ENCODE measurements at places on chromosomes 12 and 14. TPM values are rescaled to one million over a fixed set of nuclear protein-coding genes. Genes with fewer than 3 reads are reported as not detected.

The LARP4 gene
- total RNA-seq = 44.5 TPM

The PRPH gene
- not detected for total RNA-seq

The PLEK2 gene
- 8.9 TPM for total RNA-seq

The ANKLE2 gene
- total RNA-seq = 78.0 TPM

The PPP1R1A gene
- not detected for total RNA-seq

The NANOG gene
- total RNA-seq = not detected

The DUSP16 gene
- 7.4 TPM for total RNA-seq

The LAG3 gene
- not detected for total RNA-seq

The SERPINA3 gene
- total RNA-seq = 4.6 TPM

The GCH1 gene
- 1.6 TPM for total RNA-seq

The TSPAN19 gene
- not detected for total RNA-seq

The KRT80 gene
- total RNA-seq = 0.83 TPM

The SUOX gene
- total RNA-seq = 12.5 TPM

The JDP2 gene
- 81.1 TPM for total RNA-seq

The TMEM233 gene
- not detected for total RNA-seq

The MAGOHB gene
- total RNA-seq = 22.7 TPM

The FOXA1 gene
- total RNA-seq = not detected

The IL22 gene
- total RNA-seq = not detected

The PRR4 gene
- 1.2 TPM for total RNA-seq

The PMCH gene
- total RNA-seq = not detected

The REP15 gene
- 5.0 TPM for total RNA-seq

The PRH2 gene
- total RNA-seq = 0.28 TPM

All from smooth muscle cell of the umbilical artery (primary cell).